ENCODE measurements at places on chromosomes 2 and 18.

GRCh38 chr2:239567786-239568185 lies 167.0 kb upstream of the HDAC4 start:
- DNase-seq = no peak

DNA sequence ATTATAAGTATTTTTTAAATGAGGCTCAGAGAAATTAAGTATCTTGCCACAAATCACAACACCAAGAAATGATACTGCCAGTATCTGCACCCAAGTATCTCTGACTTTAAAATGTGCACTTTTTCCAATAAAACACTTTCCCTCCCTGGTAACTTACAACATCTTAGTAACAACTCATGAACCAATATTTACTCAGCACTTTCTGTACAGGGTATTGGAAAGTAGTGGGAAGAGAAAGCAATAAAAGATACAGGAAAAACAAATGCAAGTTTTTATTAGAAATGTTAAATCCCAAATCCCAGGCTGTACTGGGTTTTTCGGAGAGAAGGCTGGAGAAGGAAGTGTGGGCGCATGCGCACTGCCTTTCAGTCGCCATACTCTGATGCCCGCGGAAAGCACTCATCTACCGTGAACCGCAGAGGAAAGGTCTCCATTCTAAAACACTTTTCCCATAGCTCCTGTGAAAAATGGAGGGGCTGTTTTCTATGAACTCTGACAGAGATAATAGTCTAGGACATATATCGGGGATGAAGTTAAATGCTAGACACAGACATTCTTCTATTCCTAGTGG lies 52.1 kb downstream of the L3MBTL4 start:
- no peak for DNase-seq

- no peak for DNase-seq
Measured at GRCh38 chr2:110820128-110820527, 87.8 kb downstream of the ACOXL start.

- DNase-seq = no peak
Measured at GRCh38 chr2:37773371-37774130, 102.1 kb upstream of the CDC42EP3 start.

DNA sequence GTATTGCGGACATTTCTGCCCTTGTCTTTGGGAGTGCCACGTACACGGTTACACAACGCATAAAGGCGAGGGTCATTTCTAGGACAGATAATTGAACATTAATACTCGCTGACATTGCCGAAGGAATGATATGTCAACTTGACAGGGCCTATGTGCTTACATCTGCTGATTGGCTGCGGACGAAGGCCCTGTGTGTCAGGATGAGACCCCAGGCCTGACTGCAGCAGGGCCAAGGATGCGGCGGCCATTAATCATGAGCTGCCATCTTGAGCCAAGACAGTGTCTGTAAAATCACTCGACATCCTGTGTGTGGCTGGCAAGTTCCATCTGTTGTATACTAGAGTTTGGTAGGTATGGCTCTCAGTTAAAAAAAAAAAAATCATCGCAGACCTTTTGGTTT lies 96.6 kb downstream of the MEIS1 start:
- no peak for DNase-seq

DNA sequence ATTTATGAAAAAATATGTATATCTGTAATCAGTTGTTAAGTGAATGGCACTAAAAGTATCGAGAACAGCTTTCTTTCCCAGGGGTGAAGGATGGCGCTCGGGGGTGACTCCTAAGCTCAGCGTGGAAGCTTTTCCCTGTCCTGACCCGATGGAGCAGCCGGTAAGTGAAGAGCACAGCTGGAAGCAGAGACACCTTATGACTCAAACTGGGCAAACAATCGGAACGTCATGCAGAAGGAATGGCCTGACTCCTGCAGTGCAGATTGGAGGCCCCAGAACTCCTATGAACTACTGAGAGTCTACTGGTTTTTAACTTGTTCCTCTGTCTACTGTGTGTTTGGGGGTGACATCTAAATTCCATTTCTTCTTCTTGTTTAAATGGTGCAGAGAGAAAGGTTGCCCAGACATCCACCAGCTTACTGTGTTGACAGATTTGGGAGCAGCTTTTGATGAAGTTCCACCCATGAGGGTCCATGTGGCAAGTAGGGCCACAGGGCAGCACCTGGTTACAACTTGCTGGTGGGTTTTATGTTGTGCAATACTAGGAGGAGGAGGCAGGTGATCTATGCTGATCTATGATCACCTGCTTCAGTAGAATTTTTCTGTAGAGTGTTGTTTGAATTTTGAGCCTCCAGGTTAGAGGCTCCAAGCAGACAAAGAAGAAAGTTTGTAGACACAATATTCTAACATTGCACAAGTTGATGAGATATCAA lies 52.8 kb upstream of the TMEM182 start:
- no peak for DNase-seq

DNA sequence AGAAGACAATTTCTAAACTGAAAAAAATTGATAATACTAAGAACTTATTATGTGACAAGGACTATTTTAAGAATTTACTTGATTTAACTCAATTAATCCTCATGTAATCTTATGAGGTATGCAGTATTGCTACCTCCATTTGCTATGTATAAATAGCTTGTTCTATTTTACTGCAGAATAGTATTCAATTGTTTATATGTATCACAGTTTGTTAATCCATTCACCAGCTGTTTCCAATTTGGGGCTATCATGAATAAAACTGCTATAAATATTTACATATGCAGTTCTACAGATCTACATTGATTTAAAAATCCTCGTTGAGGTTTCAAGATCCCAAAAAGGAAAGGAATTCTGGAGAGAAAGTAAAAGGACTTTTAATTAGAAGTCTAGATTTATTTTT lies 54.8 kb upstream of the DOCK10 start:
- no peak for DNase-seq

DNA sequence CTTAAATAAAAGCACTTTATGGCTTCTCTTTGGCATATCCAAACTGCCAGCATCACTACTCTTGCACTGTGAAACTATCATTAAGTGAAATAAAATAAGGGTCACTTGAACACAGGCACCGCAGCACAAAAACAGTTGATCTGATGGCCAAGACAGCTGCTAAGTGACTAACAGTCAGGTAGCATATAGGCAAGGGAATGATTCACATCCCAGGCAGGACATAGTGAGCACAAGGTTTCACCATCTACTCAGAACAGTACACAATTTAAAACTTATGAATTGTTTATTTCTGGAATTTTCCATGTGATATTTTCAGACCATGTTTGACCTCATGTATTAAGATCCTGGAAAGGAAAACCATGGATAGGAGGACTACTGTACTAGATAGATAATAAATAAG lies 214.2 kb downstream of the MREG start:
- DNase-seq = no peak

GRCh38 chr2:224357098-224357901 lies 44.6 kb downstream of the FAM124B start:
- DNase-seq = peak; percentile 71

DNA sequence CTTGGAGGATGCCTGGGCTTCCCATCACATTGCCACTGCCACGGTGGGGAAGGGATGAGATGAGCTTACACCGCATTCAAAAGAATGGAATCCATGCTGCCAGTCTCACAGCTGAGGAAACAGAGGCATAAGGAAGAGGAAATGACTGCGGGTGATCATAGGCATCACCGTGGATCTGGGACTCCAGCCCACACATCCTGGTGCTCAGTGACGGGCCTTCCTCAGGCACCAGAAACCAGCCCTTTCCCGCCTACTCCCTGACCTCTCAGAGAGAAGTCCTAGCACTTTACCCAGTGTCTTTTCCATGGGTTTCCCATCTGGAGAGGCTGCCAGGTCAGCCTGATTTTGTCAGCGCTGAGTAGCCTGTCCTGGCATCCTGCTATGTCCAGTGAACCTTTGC lies 5.3 kb upstream of the PLB1 start:
- no peak for DNase-seq

DNA sequence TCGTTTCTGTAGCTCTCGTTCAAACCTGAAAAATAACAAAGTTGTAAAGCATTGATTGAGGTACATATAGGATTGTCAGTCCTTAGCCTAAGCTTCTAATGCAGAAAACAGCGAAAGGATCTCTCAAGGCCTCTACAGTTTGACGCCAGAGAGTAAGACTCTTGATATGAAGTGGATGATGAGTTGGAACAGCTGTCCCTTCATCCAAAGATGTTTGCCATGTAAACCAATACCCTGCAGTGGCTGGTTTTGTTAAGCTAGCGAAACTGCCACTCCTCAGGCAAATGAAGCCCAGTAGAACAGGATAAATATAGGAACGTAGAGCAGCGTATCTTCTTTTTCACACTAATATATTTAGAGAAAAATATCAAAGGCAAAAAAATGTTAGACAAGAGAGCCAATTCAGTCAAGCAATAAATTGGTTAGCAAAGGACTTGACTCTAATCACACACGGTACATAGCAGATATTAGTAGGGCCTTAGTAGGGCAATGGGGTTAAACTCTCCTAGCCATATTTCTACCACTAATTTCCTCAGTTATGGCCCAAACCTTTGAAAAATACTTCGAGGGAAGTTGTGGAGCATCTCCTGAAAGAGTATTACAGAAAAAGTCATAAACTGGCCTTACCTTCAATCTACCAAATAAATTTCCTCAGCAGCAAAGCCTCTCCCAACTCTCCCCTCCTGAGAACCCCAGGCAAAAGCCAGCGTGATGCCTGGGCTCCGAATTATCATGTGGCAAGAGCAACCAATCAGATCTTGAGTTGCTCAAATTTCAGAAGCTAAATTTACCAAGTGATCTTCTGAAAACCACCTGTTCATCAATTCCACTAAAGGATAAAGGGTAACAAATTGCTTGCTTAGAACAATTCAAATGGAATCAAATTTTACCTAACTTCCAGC lies at the start of gene NEB:
TSS of gene NEB (minus strand) at position 706 of the 902 bp plus-strand sequence. CDS start 1,320 bp downstream, outside the sequence.
- no peak for DNase-seq

GRCh38 chr18:70384181-70384790 lies 95.4 kb downstream of the SOCS6 start:
- DNase-seq = no peak

DNA sequence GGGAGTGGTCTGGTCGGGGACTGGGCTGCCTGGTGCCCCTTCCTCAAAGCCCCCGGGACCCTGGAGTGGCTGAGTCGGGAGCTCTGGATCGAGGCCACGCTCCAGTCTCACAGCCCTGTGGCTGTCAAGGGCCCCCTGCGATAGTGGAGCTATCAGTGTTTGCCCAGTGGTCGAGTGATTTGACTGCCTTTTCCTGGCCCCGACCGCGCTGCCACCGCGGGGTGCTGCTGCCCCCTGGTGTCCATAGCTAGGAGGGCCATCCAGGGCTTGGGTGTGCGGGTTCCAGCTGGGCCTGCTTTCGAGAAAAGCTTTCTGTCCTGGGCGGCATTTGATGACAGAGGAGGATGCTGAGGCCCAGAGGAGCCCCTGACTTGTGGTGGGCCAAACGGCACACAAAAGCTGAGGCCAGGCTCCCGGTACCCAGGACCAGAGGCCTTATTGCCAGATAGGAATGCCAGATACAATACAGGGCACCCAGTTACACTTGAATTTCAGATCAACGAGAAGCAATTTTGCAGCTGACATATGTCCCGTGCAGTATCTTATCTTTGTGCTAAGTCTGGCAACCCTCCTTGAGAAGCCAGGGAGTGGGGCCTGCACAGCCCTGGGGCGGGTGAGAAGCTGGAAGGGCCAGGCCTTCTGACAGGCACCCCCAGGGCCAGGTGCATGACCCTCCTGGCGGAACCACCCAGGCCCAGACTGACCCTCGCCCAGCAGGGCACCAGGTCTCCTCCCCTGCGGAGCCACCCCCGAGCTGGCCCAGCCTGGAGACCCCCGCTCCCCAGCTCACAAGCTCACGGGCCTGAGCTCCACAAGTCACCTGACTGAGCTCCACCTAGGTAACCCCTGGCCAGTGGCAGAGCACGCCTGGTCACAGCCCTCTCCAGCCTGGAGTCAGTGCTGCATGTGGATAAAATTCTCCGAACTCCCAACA lies 13.0 kb downstream of the ODC1 start:
- DNase-seq = peak; percentile 65

GRCh38 chr2:73811878-73812277 lies 16.9 kb upstream of the STAMBP start:
- no peak for DNase-seq

DNA sequence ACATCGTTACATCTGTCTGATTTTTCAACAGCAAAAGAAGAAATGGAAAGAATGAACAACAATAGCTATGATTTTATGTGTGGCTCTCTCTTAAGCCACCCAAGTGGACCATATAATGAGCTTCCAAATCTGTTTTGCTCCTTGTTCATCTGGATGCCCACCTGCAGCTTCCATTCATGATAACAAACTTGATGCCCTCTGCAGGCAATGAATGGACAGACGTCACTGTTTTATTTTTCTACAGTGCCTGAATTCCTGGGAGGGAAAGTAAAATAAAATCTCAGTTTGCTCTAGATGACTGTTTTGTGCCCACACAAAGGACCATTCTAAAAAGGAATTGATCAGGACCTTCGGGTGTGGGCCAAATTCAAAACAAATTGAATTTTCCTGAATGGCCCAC lies 5.0 kb downstream of the MREG start:
- DNase-seq = no peak

GRCh38 chr2:65727816-65728215 lies 295.4 kb upstream of the SPRED2 start:
- DNase-seq = no peak

GRCh38 chr18:79739440-79739778 lies 58.3 kb upstream of the KCNG2 start:
- DNase-seq = no peak

DNA sequence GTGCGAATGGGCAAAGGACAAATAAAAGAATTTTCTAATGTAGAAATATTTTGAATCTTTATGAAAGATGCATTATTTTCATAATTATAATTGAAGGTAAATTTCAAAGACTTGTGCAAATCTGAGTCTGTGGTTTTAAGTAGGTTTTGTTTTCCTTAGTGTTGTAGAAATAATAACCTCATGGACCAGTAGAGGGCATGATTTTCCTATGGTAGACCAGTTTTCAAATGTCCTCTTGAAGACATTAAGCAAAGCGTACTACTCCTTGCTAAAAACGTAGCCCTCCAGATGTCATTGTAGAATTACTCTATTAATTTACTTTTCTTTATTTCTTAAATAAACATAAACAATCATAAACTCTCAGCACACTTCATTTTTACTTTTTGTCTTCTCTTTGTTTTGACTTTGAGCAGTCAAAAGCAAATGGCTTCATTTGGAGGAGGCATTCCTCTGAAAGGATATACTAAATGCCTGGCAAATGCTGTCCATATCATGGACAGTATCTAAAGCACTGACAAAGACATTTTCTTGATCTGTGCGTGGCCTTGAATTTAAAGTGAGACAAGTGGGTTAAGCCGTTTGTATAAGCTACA lies 85.8 kb upstream of the FAM237A start:
- peak; percentile 35 for DNase-seq

DNA sequence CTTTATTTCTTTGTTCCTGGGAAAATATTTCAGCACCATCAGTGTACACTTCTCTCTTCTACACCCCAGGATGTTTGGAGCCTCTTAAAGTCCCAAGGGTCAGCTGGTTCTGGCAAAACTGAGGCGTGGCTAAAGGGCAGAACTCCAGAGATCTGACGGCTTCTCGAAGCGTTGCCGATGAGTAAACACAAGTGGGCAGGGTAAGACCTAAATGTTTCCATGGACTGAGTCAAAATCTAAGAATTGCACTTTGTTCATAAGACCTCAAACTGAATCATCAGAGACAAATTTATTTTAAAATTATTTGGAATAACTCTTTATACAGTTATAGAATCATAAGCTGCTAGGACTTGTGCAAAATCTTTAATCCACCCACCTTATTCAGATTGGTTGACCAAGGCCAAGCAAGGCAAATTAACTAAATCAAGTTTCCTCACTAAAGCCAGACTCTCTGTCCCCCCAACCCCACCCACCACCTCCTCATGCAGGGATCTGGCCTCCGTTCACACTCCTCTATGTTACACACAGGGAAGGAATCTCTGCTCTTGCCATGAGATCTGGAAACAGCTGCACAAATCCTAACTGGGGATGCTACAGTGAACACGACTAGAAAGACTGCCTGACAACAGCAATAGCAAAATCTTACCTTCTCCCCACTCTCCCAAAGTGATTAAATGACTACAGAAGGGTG lies 342.6 kb upstream of the KLHL29 start:
- no peak for DNase-seq

Data from NCI-H1694 treated with DMSO at 0.1 percent for 48 hours (cell line).